Prostate gland (tissue), 2 donors: ENCODE measurements at places on chromosomes 7 and 10. TPM values are rescaled to one million over a fixed set of nuclear protein-coding genes. Genes with fewer than 3 reads are reported as not detected.

DNA sequence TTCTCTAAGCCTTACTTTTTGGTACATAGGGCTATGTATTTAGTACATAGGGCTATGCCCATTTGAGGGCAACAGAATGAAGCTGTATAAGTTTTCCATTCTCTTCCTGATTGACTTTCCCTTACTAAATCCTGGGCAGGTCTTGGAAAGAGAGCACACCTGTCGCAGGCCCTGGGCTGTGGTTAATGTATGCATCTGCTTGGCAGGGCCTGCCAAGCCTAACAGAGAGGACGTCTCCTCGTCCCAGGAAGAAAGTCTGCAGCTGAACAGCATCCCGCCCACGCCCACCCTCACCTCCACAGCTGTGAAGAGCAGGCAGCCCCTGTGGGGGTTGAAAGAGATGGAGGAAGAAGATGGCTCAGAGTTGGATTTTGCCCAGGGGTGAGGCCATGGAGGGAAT is 8.9 kb upstream of the PVRIG start:
- no peak for DNase-seq

DNA sequence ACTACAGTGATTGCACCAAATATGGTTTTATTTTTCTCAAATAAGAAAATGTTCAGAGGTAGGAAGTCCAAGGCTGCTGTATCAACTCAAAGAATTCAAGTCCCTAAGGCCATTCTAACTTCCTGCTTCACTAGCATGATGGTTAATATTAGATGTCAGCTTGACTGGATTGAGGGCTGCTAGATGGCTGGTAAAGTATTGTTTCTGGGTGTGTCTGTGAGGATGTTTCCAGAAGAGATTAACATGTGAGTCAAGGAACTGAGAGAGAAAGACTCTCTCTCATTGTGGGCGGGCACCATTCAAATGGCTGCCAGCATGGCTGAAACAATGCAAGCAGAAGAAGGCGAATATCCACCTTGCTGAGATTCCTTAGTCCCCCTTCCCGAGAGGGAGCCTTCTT is 77.4 kb upstream of the NRBF2 start:
- no peak for DNase-seq

DNA sequence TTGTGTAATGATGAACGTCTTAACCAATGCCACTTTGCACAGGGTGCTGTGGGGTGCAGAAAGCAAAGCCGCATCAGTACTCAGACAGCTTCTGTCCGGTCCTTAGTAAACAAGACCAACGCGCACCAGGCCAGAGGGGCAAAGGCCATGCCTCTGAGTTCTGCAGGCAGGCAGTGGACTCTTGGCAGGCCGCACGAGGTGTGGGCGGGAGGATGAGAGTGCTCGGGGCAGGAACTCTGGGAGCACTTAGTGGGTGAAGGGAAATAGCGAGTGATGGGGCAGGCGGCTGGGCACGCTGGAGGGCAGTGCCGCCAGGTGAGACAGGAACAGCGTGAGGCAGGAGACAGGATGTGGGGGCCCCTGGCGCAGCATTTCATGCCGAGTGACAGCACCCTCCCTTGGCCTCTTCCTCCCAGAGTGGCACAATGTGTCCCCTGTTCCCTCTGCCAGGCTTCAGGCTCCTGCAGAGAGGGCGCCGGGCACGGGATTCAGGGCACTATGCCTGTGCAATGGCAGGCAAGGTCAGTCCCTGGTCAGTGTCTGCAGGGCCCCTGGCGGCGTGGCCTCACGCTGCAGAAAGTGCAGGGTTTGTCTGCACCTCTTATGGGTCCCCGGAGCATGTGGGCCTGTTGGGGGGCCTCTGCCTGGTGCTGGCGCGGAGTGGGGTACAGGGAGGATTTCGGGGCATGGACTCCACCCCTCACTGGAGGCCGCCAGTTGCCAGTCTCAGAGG is 60.4 kb downstream of the VIPR2 start:
- DNase-seq = no peak

DNA sequence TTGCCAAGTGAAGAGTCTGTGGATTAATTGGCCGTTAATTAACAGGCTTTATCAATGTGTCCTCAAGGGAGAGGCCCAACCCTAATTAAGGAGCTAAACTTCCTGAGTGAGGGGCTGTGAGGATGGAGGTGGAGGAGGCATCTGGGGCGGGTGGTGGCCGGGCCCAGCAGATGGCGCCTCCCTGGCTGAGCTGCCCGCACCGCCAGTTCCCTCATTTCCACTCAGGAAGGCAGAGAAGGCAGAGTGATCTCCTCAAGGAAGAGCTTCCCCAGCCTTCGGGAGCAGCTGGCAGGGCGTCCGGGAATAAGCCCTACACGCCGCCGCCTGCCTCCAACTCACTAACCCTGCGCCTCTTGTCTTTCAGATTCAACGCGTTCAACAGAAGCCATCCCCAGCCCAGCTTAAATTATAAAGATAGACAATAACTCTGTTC is 112.2 kb downstream of the CYTH3 start:
- peak; percentile 25 for DNase-seq

The HMX3 gene
- not detected for total RNA-seq

The SPDYE8 gene
- not detected for total RNA-seq

GRCh38 chr7:145478541-145478940 is 638.1 kb upstream of the CNTNAP2 start:
- DNase-seq = no peak

DNA sequence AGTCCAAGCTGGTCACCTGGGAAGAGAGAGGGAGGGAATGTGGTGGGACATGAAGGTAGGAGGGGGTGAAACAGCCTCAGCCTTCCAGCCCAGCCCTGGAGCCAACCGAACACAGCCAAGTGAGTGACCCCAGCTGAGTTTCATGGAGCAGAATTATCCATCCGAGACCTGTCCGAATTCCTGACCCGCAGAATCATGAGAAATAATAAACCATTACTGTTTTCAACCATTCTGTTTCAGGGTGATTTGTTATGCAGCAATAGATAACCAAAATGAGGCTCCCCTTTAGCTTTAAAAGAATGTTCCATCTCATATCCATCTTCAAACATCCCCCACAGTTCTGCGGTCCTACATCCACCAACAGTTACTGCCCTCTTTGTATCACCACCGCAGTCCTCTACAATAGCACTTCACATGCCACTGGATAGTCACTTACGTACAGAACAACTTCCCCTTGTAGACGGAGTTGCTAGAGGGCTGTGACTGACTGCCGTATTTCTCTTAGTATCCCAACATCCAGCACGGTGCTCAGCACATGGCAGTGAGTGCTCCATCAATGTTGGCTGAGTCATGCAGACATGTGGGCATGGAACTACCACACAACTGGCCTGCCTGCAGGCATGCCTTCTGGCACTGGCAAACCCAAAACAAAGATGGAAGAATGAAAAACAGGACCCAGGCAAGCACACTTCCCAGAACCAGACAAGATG is 18.5 kb downstream of the KIAA1549 start:
- no peak for DNase-seq

The SFTPA1 gene
- total RNA-seq = not detected

GRCh38 chr7:64630496-64630895 is 35.4 kb upstream of the ZNF107 start:
- DNase-seq = no peak

The GRID2IP gene
- total RNA-seq = 2.6 TPM

- DNase-seq = no peak
Observed at GRCh38 chr7:75738604-75738974, at the start of gene HIP1. Gene HIP1, minus strand, starts transcription at chr7:75738941. Its CDS starts 21 bp downstream, at chr7:75738920.

The TMEM236 gene
- 0.14 TPM for total RNA-seq

GRCh38 chr10:70917226-70917625 is 28.9 kb upstream of the PCBD1 start:
- no peak for DNase-seq

DNA sequence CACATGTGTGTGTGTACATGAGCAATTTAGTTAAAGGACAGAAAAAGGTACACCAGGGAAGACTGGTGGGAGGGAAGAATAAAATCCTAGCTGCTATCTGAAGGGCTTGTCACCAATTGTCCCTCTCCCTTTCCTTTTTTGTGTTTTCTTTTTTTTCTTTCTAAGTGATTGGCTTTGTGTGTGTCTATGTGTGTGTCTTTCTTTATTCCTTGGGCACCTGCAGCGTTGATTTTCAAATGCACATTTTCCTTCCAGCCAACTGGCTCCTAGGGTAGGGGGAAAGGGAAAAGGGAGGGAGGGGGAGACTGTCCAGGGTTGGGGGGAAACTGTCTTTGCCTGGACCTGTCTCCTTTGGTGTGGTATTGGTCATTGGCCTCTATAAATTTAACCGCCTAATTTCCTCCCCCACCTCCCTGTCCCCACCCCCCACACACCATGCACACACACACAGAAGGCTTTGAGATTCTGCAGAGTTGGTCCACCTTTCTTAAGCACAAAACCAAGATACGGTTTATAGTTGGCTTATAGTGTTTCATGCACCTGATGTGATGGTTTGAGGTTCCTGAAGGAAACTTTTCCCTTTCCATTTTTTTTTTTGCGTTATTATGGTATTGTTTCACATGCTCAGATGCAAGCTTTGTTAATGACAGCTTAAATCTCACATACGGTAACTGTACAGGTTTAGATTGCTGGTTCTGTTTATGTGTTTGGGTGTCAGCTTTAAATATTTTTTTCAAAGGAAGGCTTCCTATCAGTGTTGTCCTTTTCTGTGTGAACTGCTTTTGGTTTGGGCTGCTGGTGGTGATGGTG is 2.6 kb downstream of the AUTS2 start:
- DNase-seq = no peak

GRCh38 chr10:63064706-63065105 is 68.4 kb upstream of the NRBF2 start:
- DNase-seq = no peak

DNA sequence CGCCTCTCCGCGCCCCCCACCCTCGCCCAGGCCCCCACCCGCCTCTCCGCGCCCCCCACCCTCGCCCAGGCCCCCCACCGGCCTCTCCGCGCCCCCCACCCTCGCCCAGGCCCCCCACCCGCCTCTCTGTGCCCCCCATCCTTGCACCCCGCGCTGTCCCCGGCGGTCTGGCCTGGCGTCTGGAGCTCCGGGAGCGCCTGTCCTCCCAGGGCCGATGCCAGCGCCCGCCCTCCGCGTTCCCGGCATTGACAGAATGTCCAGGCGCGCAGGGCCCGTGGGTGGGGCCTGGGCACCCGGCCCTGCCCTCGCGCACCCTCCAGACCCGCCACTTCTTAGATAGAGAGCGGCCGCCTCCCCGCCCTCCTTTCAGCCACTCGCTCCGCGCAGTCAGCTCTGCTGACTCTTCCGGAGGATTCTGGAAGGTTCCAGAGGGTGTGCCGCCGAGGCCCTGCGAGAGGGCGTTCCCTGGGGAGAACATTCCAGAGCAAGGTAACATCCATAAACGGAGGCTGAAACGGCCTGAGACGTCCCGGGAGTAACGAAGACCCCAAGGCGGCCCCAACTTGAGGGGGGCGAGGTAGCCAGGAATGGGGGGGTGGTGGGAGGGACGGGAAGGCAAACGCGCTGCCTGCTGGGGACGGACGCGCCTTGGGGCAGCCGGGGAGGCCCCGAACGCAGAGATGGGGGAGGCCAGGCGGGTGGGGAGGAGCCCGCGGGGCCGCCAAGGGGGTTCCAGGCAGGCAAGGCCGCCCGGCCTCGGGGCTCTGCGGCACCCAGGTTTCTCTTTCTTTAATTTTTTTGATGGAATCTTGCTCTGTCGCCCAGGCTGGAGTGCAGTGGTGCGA is 117.8 kb downstream of the DYNC2I1 start:
- DNase-seq = no peak

DNA sequence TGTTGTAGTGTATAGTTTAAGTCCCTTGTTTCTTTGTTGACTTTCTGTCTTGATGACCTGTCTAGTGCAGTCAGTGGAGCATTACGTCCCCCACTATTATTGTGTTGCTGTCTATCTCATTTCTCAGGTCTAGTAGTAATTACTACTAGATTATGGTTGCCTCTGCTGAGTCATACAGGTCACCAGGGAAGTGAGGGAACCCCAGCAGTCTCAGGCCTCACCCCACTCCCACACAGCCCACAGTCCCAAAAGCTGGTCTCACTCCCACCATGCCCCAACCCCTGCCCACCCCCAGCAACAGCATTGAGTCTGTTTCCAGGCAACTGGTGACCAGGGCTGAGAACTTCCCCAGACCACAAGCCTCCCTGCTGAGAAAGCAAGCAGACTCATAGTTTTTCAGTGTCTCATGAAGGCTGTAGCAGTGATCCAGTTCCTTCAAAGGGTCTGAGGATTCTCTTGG is 88.0 kb downstream of the PLXDC2 start:
- no peak for DNase-seq

DNA sequence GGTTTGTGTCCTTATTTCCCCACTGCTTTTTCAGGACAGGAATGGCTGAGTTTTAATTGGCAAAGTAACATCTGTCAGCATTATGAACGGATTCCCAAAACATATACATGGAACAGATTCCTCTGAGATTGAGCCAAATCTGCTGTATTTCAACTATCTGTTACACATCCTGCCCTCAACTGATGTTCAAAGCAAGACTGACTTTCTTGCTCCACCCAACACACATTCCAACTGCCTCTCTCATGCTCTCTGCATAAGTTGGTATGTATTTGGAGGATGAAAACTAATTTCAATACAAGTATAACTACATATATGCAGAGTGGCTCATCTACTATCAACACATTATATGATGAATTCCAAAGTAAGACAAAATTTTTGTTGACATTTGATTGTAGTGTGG is 342.2 kb downstream of the GATA3 start:
- DNase-seq = no peak

DNA sequence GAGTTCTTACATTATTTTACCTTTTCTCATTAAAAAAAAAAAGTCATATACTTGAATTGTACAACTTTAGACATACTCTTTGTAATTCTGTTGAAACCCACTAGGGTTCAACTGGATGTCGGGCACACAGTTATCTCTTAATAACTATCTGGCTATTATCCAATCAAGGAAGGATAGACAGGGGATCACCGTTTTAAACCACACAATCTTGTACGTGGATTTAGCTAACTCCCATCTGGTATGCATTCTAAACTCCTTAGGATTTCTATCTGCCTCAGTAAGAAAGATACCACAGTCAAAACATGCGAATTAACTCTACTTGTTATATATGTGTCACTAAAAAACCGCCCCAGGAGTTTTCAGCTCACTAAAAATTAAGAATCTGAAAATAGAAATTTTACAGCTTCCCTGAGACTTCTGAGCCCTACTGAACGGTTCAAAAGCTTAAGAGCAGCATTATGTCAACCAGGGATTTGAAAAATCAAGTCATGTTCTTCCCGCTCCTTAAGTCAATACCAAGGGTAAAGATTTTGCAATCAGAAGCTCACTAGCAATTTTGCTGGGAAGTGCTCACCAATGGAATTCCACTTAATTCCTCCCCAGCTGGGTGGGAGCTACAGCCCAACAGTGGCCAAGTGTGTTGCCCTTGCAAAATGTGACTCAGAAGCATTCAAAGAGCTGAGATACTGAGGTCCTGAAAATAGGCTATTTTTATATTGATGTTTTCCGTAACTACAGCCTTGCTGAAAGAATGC is 267.0 kb downstream of the FRMD4A start:
- DNase-seq = no peak
